ENCODE measurements at places on chromosomes 2 and 18.

- DNase-seq, result no peak
Observed at GRCh38 chr2:81445176-81445575, 1140.6 kb upstream of the LRRTM1 start.

DNA sequence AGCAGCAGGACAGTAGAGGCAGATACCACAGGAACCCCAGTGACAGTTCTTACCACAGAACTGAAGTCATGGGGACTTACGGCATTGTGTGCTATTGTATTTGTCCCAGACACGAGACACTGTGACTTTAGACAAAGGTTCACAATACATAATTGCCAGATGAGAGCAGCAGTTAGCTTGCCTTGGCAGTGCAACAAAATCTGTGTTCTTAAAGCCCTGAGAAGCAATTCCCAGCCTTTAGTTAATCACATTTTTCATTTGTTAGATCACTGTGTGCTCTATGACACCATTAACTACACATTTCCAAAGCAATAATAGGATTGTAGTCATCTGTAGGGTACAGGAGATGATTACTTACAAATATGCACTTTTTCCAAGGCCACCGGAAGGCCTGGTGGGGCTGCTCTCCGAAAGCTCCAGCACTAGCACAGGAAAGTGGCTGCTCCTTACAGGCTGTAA is 97.5 kb upstream of the LDLRAD4 start:
- DNase-seq, result no peak

DNA sequence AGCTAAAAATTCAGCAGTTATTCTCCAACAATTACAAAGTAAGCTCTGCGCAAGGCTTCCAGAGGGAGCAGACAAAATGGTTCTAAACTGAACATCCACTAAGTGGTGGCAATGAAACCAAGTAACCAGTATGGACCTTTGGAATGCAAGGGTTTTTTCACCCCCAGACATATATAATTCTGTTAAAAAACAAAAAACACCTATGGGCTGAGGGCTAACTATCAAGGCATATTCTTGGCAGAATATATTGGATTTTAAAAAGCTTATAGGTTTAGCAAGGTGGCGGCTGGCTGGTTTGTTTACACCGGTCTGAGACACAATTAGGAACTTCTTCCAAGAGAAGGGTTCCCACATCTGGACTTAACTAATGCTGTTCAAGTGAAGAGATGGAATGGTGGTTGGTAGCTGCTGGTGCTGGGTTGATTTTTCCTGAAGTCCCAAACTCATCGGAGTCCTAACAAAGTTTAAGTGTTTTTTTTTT is 2.8 kb downstream of the ZFP36L2 start:
- DNase-seq, result no peak

GRCh38 chr2:19319698-19320097 is 38.7 kb downstream of the OSR1 start:
- no peak for DNase-seq

DNA sequence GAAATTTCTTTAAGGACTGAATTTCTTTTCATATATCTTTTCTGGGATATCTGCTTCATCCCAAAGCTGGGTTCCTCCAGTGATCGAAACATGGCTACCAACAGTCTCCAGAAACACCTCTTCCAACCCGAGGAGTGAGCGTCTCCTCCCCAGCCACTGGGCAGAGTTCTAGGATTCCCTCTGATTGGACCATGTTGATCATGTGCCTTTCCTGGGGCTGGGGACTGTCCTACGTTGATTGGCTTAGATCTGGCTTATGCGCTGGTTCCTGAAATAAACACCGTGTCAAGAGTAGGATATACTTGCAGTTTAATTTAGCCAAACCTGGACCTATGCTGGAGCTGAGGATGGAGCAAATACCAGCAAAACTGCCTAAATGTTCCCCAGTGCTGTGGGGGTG is 55.5 kb upstream of the SLC16A14 start:
- no peak for DNase-seq

- no peak for DNase-seq
Observed at GRCh38 chr18:80119111-80119510, 10.0 kb downstream of the ADNP2 start.

DNA sequence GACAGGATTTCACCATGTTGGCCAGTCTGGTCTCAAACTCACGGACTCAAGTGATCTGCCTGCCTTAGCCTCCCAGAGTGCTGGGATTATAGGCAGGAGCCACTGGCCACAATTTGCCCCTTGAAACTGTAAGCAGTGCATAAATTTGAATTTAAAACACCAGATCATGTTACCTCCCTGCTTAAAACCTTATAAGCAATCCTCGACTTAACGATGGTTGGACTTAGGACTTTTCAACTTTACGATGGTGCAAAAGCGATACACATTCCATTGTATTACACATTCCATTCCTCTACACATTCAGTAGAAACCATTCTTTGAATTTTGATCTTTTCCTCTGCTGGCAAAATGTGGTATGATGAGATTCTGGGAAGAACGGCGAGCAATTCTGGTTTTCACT is 23.2 kb upstream of the EFR3B start:
- no peak for DNase-seq

GRCh38 chr18:46362533-46362932 is 258.3 kb downstream of the HAUS1 start:
- DNase-seq, result no peak

DNA sequence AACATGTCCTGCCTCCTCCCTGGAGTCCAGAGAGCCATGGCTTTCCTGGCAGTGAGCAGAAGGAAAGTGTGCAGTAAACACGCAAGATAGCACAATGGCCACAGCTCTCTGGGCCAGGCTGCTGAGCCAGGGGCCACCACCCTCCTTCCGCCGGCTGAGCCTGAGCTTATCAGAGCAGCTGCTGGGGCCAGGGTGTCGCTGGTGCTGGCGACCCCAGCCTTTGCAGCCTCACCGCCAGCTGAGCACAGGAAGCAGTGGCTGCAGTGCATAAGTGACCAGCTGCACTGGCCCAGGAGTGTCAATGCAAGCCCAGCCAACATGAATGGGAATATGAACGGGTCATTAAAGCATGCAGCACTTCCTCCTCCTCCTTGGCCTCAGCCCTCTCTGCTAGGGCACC is 172.0 kb downstream of the ZFP36L2 start:
- no peak for DNase-seq

GRCh38 chr2:231454361-231454791 is 9.9 kb downstream of the NCL start:
- DNase-seq, result no peak

DNA sequence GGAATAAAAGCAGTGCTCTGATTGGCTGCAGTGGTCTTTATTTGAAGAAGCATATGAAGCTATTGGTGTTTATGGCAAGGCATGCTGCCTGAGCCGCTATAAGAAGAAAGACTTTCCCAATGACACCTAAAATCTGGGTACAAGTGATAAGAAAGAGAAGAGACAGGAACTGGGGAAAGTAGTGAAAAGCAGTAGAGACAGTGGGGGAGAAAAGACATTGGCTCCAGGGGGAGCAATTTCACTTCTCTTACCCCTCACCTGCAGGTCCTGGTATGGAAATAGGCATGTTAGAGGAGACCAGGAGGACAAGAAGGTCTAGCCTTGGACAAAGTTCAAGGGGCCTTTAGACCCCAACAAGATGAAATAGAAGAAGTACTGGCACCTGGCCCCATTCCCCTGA is 47.1 kb downstream of the PLCL1 start:
- no peak for DNase-seq

DNA sequence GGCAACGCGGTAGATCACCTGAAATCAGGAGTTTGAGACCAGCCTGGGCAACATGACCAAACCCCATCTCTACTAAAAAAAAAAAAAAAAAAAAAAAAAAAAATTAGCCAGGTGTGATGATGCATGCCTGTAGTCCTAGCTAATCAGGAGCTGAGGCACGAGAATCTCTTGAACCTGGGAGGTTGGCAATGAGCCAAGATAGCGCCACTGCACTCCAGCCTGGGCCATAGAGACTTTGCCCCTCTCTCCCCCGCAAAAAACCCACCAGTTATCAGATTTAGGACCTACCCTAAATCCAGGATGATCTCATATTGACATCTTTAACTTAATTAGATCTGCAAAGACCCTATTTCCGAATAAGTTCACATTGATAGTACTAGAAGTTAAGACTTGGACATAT is 29.2 kb upstream of the LDAH start:
- DNase-seq, result no peak

DNA sequence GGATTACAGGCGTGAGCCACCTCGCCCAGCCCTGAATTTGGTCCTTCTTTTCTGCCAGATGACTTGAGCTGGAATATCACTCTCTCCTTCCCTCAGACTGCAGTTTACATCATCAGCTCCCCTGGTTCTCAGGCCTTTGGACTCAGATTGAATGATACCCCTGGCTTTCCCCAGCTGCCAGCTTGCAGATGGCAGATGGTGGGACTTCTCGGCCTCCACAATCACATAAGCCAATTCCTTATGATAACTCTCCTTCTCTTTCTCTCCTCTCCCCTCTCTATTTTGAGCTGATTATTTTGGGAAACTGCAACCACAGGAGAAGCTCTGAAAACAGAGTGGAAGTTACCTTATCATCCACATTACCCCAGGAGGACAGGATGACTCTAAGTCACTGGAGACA is 33.4 kb upstream of the ATP8B1 start:
- DNase-seq, result no peak

- DNase-seq, result no peak
Observed at GRCh38 chr2:190500054-190500502, 34.4 kb downstream of the NEMP2 start.

- no peak for DNase-seq
Observed at GRCh38 chr2:221641181-221641871, 69.2 kb upstream of the EPHA4 start.

DNA sequence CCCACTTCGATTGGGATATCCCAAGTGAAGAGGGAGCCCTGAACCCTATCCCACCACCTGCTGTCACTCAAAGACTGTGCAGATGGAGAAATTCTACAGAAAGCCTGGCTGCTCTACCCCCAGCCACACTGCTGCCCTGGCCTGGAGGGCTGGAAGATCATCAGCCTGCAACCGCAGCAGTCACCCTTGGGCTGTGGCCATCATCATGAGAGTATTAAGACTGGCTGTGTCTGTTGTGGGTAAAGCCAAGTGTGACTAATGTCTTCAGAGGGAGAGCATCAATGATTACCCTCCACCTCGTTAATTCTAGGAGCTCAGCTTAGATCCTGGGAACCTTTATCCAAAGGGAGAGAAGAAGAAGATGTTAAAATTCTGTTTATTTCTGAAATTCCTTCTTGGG is 221.5 kb downstream of the TFCP2L1 start:
- no peak for DNase-seq

DNA sequence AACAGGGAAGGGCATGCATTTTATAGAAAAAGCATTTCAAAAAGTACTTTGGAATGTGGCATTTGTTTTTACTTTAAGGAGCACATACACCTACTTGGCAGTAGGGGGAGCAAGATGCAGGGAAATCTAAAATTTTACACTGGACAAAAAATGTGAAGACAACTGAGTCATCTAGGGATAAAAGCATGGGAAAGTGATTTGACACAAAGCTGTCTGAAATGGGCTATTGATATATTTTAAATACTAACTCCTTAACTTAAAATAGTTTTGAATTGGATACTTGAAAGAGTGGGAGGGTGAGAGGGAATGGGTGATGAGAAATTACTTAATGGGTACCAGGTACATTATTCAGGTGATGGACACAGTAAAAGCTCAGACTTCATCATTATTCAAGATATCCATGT is 15.8 kb downstream of the TMEM200C start:
- DNase-seq, result no peak

GRCh38 chr2:179664972-179665812 is 196.2 kb downstream of the ZNF385B start:
- DNase-seq, result no peak

- no peak for DNase-seq
Observed at GRCh38 chr2:237154884-237155851, 69.5 kb downstream of the COPS8 start.

- no peak for DNase-seq
Observed at GRCh38 chr2:229996320-229996719, 72.4 kb downstream of the SLC16A14 start.

GRCh38 chr2:159445307-159445706 is 158.8 kb upstream of the WDSUB1 start:
- no peak for DNase-seq

- no peak for DNase-seq
Observed at GRCh38 chr2:59871830-59872229, 681.6 kb downstream of the BCL11A start.

DNA sequence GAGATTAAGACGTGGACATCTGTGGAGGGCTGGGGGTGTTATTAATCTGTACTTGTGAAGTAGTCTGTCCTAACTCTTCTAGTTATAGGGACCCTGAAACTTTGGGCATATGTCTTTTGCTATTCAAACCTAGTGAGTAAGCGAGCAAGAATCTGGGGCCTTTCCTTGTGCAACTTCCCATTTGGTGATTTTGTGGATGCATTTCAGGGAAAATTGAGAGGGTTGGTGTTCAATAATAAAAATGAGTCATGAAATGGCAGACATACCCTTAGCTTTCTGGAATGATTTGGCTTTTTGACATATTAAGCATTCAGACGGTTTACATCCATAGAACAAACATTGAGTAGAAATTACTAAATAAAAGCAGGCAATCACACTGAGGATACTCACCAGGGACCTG is 17.0 kb downstream of the COL4A4 start:
- DNase-seq, result no peak

- DNase-seq, result no peak
Observed at GRCh38 chr18:46411191-46411828, 245.7 kb downstream of the LOXHD1 start.

DNA sequence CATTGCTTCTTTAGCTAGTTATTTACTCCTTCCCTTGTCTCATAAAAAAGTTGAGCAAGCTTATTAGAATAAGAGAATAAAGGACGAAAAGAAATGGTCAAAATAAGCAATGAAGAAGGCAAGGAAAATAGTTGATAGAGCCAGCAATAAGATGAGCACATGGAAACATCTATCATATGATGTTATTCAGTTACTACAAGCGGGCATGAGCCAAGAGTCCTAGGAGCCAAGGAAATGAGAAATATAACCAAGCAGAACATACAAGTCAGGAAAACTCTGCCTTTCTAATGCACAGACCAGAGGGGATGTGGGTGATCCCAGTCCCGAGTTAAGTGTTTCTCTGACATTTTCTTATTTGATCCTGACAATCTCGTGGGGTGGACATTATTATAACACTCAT is 33.9 kb downstream of the INO80C start:
- no peak for DNase-seq

GRCh38 chr2:241853651-241854341 is 4.9 kb downstream of the PDCD1 start:
- DNase-seq, result no peak

- DNase-seq, result no peak
Observed at GRCh38 chr2:11029136-11029535, 117.4 kb downstream of the KCNF1 start.

- DNase-seq, result no peak
Observed at GRCh38 chr18:36095936-36096519, 28.7 kb upstream of the RPRD1A start.

DNA sequence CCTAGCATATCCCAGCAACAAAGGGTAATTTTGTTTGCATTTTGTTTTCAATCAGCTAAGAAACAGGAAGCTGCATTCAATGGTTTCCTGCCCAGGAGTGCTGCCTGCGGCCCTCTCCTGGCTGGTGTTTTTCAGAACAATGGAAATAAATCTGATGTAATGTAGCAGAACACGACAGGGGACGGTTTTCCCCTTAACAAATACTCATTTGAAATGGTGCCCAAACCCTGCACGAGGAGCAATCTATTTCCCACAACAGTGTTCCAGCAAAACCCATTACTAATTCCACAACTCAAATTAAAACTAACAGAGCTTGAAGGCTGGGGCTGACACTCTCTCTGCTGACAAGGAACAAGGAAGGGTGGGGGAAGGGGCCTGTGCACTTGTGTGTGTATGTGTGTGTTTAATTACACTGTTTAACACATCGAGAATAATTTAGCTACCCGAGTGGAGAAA is 8.7 kb downstream of the CAPN13 start:
- DNase-seq, result no peak

- DNase-seq, result no peak
Observed at GRCh38 chr18:36314098-36314497, 16.6 kb downstream of the FHOD3 start.

- DNase-seq, result no peak
Observed at GRCh38 chr2:181614874-181615638, 41.8 kb downstream of the CERKL start.

All from stimulated activated CD4-positive, alpha-beta T cell treated with anti-CD3 and anti-CD28 coated beads, TNF-alpha, amount 100 ng/mL, for 1 hour (primary cell).